ENCODE measurements at places on chromosomes 2 and 18. TPM values are rescaled to one million over a fixed set of nuclear protein-coding genes. Genes with fewer than 3 reads are reported as not detected.
A peak's percentile ranks its signal among the peaks of the same experiment; 100 is the strongest.

DNA sequence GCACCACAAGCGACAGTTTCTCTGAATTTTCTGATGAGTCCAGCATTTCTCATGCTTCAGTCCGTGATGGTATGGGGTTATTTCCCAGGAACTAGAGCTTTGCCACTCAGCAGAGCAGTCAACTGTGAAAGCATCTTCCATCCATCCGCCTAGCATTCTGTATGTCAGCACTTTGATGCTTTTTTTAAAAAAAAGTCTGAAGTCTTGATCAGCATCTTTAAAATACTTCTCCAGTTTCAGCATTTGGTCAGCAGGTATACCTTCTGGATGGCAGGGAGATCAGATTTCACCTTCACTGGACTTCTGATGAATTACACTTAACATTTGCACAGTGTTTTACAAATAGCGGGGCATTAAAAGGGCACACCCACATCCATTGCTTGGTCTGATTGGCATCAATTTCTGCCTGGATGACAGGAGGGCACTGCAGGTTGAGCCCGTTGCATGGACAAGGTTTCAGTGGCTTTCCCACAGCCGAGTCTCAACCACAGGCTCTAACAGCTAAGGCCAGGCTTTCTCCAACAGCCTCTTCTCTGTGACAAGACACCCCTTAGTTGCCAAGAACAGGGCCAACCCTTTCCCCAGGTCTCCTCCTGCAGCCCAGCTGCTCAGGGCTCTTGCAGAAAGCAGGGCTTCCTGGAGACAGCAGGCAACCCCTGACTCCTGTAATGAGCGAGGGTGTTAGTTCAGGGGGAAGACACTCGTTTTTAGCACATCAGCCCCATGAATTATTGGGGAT, 54.0 kb downstream of the EMILIN2 start:
- no peak for DNase-seq
- H3K4me1 ChIP-seq = peaks cover 22% of the 10 kb centered on the region
- H3K36me3 ChIP-seq = no peaks in the 10 kb centered on the region
- H3K27me3 ChIP-seq = peaks cover 6% of the 10 kb centered on the region
- no peak overlapping the region for H3K27ac ChIP-seq

- no peaks in the 10 kb centered on the region for H3K27me3 ChIP-seq
- DNase-seq = no peak
- 0 out of 2 replicates have a peak overlapping the region, but pooled peaks have one; percentile 61 for H3K27ac ChIP-seq
Observed at GRCh38 chr2:85988175-85988913, 99.6 kb upstream of the ST3GAL5 start.

GRCh38 chr2:134436706-134437105, 182.8 kb downstream of the MGAT5 start:
- peaks cover 27% of the 10 kb centered on the region for H3K27me3 ChIP-seq
- peaks cover 8% of the 10 kb centered on the region for H3K36me3 ChIP-seq
- no peak overlapping the region for H3K4me3 ChIP-seq
- H3K4me1 ChIP-seq = peaks cover 9% of the 10 kb centered on the region

- H3K36me3 ChIP-seq = peaks cover 11% of the 10 kb centered on the region
- no peaks in the 10 kb centered on the region for H3K27me3 ChIP-seq
- no peak overlapping the region for H3K4me3 ChIP-seq
- no peak overlapping the region for H3K27ac ChIP-seq
Observed at GRCh38 chr2:163888591-163888990, 152.8 kb upstream of the FIGN start.

DNA sequence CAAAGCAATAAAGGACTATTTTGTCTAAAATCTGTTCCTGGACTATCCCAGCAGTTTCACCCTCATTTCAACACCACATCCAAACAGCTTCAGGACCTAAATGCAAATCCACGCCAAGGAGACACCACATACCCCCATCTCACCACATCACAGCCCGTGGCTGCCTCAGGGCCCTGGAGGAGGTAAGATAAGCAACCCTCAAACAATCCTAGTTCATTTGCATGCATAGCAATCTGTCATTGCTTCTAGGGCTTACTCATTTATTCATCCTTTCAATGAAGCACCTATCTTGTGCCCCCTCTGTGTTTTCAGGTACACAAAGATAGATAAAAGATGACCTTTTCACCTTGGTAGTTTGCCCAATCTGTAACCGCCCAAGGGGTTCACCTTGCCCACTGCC, 86.5 kb downstream of the VSNL1 start:
- peaks cover 35% of the 10 kb centered on the region for H3K4me1 ChIP-seq
- peaks cover 80% of the 10 kb centered on the region for H3K36me3 ChIP-seq
- H3K27ac ChIP-seq = 0 out of 2 replicates have a peak overlapping the region, but pooled peaks have one; percentile 14
- DNase-seq = no peak
- H3K27me3 ChIP-seq = no peaks in the 10 kb centered on the region

Gene MTIF2
- total RNA-seq = 39.8 TPM

Gene ASAP2
- 14.5 TPM for total RNA-seq

Gene KCNK3
- 0.30 TPM for total RNA-seq

Gene CABLES1
- total RNA-seq = 15.4 TPM

Gene SLC14A1
- total RNA-seq = not detected

Gene EN1
- not detected for total RNA-seq

Measured in WTC11 (cell line).